ENCODE measurements at places on chromosomes 6 and 20.

DNA sequence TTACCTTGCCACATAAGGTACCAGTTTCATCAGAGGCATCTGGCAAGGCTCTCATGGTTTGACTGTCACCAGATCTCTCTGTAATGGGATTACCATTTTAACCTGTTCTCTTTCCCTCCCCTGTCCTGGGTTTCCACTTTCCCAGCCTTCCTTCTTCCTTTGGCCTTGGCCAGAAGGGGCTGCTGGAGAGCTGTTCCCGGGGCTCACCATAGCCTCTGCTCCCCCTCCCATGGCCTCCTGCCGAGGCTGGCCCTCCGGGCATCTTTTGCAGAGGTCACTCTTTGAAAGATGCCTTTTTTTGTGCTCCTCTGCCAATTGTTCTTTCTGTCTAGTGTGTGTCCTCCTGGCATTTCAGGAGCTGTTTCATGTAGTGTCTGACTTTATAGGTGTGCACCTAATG lies 100.7 kb upstream of the SCP2D1 start:
- no peak for DNase-seq

DNA sequence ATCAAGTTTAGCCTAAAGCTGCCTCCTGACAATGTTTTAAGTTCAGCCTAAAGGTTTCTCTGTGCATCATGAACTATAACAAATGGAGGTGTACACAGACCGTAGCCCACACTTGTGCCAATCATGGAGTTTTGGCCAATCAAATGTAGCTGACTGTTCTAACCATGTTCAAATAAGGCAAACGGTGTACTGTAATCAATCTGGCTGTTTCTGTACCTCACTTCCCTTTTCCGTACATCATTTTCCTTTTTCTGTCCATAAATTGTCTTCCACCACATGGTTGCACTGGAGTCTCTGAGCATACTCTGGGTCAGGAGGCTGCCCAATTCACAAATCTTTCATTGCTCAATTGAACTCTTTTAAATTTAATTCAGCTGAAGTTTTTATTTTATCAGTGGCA lies 132.2 kb upstream of the UST start:
- no peak for DNase-seq

- DNase-seq, result no peak
Observed at GRCh38 chr20:18904624-18905023, 91.0 kb downstream of the SCP2D1 start.

DNA sequence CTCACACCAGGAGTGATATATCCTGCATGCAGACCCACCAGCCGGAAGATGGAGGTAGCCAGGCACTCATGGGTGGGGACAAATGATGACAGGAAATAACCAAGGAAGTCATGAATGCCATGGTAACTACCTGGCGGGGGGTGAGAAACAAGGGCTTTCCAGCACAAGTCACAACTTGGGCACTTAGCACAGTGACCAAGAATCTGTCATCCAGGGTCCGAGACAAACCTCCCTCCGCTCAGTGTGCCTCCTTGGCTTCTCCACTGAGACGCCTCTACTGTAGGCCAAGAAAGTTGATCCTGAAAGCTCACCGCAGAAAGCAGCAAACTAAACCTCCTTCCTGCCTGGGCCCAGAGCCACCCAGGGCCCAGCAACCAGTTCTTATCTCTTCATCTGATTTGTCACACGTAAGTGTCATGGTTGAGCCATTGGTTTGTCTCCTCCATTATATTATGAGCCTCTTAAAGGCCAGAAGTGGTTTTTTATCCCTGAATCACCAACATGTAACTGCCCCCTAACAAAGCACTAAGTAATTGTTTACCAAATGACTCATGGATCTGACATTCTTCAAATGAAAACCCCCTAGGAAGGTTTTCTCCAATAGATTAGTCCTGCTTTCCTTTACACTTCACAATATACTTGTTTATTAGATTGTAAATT lies 84.3 kb upstream of the TAB2 start:
- no peak for DNase-seq

Data from stimulated activated CD4-positive, alpha-beta T cell treated with anti-CD3 and anti-CD28 coated beads, Interleukin-2, amount 100 ng/mL, for 4 hours (primary cell).